ENCODE measurements at places on chromosomes 6 and 20.

GRCh38 chr6:170221753-170222400 is 69.0 kb downstream of the DLL1 start:
- peak; percentile 46 for DNase-seq

DNA sequence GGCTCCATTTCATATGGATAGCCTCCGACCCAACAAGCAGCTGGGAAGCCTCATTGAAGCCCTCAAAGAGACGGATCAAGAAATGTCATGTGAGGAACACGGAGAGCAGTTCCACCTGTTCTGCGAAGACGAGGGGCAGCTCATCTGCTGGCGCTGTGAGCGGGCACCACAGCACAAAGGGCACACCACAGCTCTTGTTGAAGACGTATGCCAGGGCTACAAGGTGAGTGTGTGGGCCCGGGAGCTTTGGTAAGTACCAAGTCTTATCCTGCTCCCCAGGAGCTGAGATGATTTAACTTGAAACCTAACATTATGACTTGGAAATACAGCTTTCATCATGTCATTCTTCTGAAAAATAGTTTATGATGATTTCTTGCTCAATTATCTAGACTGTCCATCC is 4.1 kb downstream of the TRIM38 start:
- DNase-seq: no peak

- DNase-seq: peak; percentile 72
Measured at GRCh38 chr20:878511-879307, 37.4 kb downstream of the ANGPT4 start.

- DNase-seq: no peak
Measured at GRCh38 chr20:58569241-58570125, 54.3 kb upstream of the APCDD1L start.

DNA sequence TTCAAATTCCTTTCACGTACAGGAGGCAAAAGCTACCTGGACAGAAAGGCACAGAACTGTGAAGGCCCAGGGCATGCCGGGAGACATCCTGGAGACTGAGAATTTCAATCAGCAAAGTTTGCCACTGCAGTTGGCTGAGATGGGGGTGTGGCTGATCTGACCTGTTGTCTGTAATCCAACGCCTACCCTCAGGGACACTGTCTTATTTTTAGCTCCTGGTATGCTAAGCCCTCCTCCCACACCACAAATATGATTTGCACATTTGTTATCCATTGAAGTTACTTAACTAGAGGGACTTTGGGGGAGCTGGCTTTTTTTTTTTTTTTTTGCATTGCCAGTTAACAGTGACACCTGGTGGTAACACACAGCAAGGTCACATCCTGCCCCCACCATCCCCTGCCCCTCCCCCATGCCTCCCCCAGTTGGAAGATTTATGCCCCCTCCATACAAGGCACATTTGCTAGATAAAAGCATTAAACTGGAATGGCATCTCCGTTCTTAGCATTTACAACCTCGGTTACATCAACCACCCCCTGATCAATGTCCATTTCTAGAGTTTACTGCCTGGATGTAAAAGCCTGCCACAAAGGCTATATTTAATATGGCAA is 40.4 kb downstream of the TTI1 start:
- no peak for DNase-seq

- DNase-seq: no peak
Measured at GRCh38 chr20:32024683-32025295, 14.6 kb downstream of the CCM2L start.

GRCh38 chr6:90701146-90701781 is 114.4 kb upstream of the MAP3K7 start:
- DNase-seq: no peak

DNA sequence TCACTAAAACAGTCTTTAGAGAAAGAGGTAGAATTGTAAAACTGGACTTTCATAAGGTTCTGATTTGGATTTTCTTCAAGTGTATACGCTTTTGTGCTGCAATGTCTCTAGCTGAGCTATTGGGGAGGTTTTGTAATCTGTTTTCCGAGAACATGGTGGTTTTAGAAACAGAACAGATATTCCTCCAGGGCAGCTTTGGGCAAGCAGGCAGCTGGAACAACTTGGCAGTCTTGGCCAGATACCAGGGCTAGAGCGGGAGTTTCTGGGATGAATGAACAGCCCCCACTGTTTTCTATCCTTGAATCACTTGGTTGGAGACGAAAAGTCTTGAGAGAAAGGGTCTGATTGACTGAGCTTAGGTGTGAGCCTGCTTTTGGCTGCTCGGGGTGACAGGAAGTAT is 17.1 kb upstream of the ARMC2 start:
- no peak for DNase-seq

All from ecto neural progenitor cell (in vitro differentiated cells).